IMR-90 (cell line): ENCODE measurements at places on chromosomes 6 and 20. TPM values are rescaled to one million over a fixed set of nuclear protein-coding genes. Genes with fewer than 3 reads are reported as not detected.

The ACTL10 gene
- 0.18 and 0.28 TPM in 2 replicates for total RNA-seq

The ZNF311 gene
- 0.28 and 0.36 TPM in 2 replicates for total RNA-seq

The PNLDC1 gene
- not detected in 2 replicates for total RNA-seq

DNA sequence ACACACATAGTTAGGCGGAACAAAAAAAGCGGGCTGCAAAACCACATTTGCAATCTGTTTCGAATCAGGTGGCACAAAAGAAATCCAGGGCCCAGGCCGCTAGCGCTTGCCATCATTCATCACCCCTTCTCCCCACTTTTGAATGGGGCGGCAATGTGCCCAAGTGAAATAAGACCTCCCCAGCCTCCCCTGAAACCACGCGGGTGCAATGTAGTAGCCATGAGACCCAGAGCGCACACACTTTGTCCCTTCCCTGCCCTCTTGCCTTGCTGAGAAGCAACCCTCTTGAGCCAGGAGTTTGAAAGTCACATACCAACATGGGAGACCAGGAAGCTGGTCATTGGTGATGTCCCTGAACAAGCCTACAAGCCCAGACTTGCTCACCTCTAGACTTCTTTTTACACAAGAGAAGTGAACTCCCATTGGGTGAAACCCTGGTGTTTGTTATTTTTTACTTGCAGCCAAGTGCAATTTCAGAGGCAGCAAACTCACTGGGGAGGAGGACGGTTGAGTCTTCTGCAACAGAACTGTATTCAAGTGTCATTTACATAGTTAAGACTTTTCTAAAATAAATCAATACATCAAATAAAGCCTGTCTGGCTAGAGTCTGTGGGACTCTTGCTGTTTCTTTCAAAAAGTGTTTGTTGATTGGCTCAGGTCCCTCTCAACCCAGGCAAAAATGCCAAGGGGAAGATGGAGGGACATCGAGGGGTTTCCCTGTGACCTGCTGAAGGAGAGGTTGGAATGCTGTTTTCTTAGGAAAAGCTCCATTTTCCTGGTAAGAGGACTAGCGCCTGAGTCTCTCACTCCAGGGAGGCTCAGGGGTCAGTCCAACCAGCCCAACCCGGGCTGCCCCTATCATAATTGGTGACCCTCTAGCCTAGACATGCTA lies 138.1 kb upstream of the PTPN1 start:
- H3K4me1 ChIP-seq, result peaks cover 7% of the 10 kb centered on the region
- DNase-seq, result peak; percentile 27
- H3K27ac ChIP-seq, result no peak overlapping the region
- no peaks in the 10 kb centered on the region for H3K36me3 ChIP-seq
- H3K27me3 ChIP-seq, result no peaks in the 10 kb centered on the region

DNA sequence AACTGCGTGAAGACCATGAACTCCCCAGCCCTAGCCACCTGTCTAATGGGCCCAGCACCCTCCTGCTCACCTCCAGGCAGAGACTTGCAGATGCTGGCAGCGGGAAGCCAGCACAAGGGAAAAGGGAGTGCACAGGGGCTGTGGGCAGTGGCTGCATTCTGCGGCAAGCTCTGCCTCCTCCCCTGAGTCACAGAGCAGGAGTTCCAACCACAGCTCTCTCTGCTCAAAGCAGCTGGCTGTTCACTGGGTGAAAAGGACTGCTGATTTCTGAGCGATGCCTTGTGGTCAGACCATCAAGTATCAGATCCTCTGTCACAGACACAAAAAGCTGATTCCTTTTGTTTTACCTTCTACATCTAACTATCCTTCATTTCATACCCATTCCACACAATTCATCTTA lies 10.5 kb downstream of the NKX2-2 start:
- no peaks in the 10 kb centered on the region; the same call in 1 of the 2 replicates for H3K4me1 ChIP-seq
- H3K4me3 ChIP-seq, result no peak overlapping the region

DNA sequence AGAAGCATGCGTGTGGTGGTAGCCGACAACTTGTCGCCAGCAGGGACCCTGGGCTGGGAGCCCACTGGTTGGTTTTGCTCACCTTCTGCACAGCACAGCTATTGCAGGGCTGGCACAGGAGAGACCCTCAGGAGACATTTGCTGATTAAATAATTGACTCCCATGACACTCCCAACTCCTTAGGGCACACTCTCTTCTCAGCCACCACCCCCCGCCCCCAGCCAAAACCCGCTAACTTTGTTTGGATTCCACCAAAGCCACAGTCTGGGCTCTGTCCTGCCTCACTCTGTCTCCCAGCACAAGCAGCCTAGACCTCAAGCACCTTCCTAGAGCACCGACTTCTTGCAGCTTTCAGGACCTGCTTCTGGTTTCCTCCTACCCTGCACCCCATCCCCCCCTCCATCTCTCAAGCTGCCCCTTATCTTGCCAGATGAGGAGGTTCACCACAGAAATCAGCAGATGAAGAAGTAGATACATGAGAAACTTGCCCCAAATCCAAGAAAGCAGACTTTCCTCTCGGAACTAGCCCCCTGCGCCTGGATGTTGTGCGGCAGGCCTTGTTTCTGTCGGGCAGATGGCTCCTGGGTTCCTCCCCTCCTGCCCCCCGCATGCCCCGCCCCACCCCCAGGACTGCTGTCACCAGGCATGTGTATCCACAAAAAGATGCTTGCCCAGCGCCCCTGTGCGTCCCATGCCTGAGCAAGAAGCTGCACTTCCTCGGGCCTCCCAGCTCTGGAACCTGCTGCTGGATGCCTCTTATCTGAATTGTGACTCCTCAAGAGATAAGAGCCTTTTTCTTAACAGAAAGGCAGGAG lies 35.0 kb upstream of the CD93 start:
- H3K36me3 ChIP-seq, result no peaks in the 10 kb centered on the region
- no peak overlapping the region for H3K4me3 ChIP-seq
- no peak overlapping the region for H3K27ac ChIP-seq
- H3K4me1 ChIP-seq, result peaks cover 9% of the 10 kb centered on the region

DNA sequence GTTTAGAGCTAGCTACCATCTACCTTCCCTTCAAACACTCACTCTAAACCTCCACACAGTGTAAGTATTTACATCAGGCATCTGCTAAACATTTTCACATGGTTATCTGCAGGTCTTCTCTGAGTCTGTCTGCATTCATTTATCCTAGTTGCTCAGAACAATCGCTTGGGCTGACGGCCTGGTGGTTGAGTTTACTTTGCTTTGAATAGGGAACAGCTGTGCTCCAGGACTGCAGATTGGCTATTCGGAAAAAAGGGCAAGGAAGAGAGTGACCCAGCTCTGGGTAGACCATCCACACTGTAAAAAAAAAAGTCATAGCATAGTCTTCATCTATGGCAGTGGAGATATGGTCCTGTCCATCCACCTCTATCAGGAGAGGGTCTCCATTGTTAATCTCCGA lies 115.3 kb upstream of the ESR1 start:
- H3K27me3 ChIP-seq, result no peaks in the 10 kb centered on the region
- H3K4me1 ChIP-seq, result no peaks in the 10 kb centered on the region
- no peak for DNase-seq
- no peak overlapping the region for H3K4me3 ChIP-seq
- H3K27ac ChIP-seq, result no peak overlapping the region

- H3K4me1 ChIP-seq, result no peaks in the 10 kb centered on the region
- H3K4me3 ChIP-seq, result no peak overlapping the region
- DNase-seq, result no peak
- H3K27ac ChIP-seq, result no peak overlapping the region
These were observed 243.6 kb downstream of the TTLL2 start for GRCh38 chr6:167568407-167569024.

- 0 out of 2 replicates have a peak, but pooled peaks cover 2% of the 10 kb centered on the region for H3K36me3 ChIP-seq
- peaks cover 7% of the 10 kb centered on the region for H3K4me1 ChIP-seq
- no peaks in the 10 kb centered on the region for H3K27me3 ChIP-seq
- H3K4me3 ChIP-seq, result peak overlapping the region; percentile 85
- DNase-seq, result no peak
- H3K27ac ChIP-seq, result no peak overlapping the region
These were observed 868 bp downstream of the CYB5R4 start for GRCh38 chr6:83860359-83860755.

DNA sequence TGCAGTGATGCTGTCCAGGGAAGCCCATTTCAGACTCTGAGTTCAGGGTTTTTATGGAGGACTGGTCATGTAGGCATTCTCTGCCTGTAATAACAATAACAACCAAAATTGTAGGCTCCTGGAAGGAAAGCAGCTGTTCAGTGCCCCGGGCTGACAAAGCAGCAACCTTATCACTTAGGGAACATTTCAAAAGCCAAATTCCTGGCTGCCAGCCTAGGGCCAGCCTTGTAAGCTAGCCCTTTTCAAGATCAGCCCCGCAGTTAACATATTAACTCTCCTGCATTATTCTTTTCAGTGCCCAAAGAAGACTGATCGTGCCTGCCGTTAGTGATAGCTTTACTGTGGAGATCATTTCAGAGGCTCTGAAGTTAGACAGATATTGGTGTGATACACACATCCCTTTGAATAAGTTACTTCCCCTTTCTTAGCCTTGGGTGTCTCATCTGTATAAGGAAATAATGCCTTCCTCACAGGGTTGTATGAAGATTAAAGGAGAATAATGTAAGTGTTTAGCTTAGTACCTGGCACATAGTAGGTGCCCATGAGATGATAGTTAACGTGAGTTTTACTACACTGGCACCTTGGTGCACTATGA lies 44.1 kb downstream of the CTNNBL1 start:
- no peak overlapping the region for H3K27ac ChIP-seq
- DNase-seq, result no peak
- H3K4me3 ChIP-seq, result no peak overlapping the region
- H3K36me3 ChIP-seq, result peaks cover 18% of the 10 kb centered on the region
- H3K27me3 ChIP-seq, result no peaks in the 10 kb centered on the region
